ENCODE measurements at places on chromosomes 1 and 21.

- DNase-seq, result no peak
Observed at GRCh38 chr1:232462213-232462612, 167.7 kb downstream of the SIPA1L2 start.

- DNase-seq, result peak; percentile 61
Observed at GRCh38 chr1:24149866-24150233, 6.9 kb upstream of the IL22RA1 start.

DNA sequence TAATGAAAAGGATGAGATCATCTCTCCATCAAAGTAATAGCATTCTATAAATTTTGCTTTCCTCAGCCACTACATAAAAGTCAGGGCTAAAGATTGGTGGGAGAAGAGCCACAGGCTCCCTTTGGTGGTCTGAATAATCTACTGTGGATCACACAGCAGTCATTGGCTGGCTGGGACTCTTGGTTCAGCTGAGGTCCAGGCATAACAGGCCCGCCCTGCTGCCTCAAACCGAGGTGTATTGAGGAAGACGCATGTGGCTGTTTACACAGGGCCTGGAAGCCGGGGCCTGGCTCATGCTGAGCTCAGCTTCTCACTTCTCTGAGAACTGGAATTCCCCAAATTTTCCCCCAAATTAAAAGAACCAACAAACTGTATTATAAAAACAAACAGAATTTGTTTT is 139.2 kb downstream of the PTPRC start:
- DNase-seq, result no peak

- DNase-seq, result no peak
Observed at GRCh38 chr1:237568955-237569354, 321.8 kb downstream of the ZP4 start.

- DNase-seq, result no peak
Observed at GRCh38 chr1:64122588-64122987, 80.8 kb upstream of the UBE2U start.
